ENCODE measurements at places on chromosomes 6 and 20.

GRCh38 chr20:57618764-57619050, 1.5 kb downstream of the ZBP1 start:
- DNase-seq = no peak

DNA sequence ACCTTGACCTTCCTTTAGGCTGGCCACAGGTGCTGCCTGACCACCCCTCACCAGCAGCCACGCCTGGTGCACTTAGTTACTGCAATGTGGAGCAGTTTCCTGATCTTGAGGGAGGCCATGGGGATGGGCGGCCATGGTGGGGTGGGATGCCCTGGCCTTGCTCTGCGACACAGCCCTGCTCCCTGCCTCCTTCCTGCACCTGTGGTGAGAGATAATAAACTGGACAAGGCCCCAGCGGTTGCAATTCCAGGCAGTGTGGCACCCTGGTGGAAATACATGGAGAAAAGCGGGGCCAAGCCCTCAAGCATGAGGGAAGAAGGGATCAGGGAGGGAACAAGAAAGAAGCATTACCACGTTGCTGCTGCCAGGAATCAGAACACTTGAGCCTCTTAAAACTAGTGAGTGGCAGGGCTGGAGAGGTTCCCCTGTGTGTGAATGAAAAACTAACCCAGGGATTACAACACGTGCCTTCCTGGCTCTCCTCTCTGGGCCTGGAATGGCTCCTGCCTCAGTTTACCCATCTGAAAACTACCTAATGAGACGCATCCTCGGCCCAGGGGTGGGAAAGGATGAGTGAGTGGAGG, 213.2 kb downstream of the LY86 start:
- DNase-seq = no peak

DNA sequence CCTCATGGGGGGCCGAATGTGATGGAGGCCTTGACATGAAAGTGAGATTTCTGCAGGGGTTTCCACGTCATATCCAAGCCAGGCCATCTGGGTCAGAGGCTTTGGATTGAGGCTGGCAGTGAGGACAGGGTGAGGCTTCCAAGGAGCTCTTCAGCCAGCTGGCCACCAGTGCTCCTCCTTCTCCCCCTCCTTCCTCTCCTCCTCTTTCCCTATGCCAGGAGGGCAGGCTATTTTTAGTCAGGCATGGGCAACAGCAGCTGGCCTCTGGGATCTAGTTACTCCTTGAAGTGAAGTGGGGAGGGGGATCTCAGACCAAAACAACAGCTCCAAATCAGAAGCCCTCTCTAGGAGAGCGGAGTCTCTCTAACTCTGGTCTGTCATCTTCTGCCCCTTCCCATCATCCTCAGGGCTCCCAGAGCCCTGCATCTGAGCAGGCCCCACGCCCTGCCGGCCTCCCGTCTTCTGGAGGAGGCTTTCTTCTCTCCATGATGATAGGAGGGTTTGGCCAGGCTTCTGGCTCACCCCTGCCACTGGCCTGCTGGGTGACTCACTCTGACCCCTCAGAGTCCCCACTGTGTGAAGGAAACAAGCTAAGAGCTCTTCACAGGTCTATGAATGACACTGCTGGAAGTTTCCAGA, 612 bp downstream of the TNNC2 start:
- DNase-seq = no peak

DNA sequence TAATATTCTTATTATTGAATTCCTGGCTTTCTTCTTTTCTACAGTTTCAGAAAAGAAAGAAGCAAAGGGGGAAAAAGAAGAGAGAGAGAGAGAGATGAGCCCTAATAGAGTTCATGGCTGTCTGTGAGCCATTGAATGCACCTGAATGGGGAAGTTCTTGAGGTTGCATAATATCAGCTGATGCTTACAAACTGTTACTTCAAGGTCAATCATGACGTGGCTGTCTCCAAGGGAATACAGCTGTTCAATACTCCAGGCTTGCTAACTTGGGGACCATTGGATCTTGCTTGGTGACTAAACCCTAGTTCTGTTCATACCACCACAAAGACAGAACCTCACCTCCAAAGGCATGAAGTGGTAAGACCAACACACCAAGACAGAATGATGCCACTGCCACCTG, 180.4 kb downstream of the ADGRG6 start:
- DNase-seq = no peak

GRCh38 chr6:49841424-49841823, 24.9 kb downstream of the CRISP1 start:
- DNase-seq = no peak

GRCh38 chr6:118813775-118814174, 80.2 kb upstream of the ASF1A start:
- no peak for DNase-seq

DNA sequence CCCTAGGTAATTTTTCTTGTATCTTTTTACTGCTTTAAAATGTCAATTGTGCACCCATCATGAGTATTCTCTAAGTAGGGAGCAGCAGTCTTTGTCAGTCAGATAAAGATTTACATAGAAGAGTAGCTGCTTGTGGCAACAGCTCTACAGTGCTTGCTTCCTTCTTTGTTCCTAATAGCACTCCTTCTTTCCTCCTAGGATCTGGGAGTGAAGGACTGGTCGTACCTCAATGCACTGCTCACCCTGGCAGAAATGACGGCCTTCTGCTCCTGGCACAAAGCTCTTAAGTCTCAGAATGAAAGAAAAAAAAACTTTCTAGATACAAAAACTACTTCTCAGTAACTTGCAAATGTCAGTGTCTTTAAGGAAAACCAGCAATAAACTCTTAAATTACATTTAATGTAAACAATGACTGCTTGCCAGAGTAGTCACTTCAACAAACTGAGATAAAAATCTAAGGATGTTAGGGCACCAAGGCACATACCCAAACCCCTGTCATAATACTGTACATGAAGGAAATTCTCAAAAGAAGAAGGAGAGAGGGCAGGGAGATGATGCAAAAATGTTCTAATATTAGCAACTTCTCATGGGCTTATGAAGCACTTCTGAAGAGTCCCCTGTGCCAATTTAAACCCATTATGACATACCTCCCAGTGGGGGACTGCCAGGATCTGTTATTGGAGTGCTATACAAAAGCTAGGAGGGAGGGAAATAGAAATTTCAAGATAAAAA, 34.0 kb downstream of the NCOA6 start:
- no peak for DNase-seq

DNA sequence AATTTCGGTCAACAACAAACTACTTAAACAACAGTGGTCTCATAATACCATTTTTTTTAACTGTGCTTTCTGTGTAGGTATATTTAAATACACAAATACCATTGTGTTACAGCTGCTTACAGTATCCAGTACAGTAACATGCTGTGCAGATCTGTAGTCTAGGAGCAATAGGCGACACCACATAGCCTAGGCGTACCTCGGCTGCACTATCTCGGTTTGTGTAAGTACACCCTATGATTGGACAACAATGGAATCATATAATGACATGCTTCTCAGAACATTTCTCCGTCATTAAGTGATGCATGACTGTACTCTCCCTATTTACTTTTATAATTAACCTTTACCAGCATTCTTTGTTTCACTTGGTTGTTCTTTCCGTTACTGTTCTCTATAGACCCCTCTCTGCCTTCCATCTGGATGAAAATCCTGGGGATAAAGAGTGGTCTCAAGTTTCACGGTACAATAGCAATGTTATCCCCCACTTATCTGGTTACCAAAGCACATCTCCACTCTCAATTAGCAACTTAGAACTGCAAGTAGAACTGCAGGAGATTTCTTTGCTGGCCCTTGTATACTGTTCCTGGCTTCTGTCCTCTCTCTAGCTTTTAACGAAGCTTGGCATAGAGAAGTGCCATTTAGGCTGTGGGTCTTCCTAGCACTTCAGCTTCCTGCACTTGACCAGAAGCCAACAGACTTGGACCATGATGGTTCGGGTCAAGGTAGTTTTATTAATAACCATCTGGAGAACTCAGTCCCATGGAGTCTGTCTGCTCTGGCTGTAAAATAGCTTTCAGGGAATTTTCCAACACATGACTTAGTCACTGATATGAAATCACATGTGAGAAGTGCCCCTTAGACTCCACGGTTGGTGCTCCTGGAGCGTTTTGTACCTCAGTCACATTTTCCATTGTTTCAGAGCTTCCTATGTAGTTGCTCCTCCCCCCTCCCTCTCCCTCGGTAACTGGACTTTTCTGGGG, 80.4 kb upstream of the POPDC3 start:
- DNase-seq = no peak

GRCh38 chr20:22305381-22305780, 279.0 kb downstream of the FOXA2 start:
- DNase-seq = no peak

DNA sequence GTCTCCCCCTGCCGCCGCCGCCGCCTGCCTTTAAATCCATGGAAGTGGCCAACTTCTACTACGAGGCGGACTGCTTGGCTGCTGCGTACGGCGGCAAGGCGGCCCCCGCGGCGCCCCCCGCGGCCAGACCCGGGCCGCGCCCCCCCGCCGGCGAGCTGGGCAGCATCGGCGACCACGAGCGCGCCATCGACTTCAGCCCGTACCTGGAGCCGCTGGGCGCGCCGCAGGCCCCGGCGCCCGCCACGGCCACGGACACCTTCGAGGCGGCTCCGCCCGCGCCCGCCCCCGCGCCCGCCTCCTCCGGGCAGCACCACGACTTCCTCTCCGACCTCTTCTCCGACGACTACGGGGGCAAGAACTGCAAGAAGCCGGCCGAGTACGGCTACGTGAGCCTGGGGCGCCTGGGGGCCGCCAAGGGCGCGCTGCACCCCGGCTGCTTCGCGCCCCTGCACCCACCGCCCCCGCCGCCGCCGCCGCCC, 474 bp downstream of the CEBPB start:
- DNase-seq = no peak

DNA sequence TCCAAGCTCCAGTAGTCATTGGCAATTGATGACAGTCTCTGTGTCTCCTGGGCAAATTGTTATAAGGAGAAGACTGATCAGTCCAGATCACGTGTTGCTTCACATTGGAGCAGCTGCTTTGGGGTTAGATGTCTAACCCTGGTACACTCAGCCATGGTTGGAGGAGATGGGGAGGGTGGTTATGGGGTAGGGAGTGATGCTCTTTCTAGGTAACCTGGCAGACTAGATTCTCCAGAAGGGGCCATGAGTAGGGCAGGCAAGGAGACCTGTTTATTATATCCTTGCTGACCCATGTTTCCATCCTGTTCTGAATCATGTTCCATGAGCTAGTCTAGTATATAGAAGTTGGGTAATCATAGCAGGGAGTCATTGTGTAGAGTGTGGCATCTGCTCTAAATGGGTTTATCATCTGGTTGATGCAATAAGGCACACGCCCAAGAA, 50.8 kb upstream of the BACH2 start:
- no peak for DNase-seq

GRCh38 chr6:45495429-45496084, 117.8 kb upstream of the SUPT3H start:
- DNase-seq = no peak

GRCh38 chr20:21557241-21558020, 43.6 kb upstream of the NKX2-2 start:
- no peak for DNase-seq

- DNase-seq = no peak
Measured at GRCh38 chr6:14799928-14800327, 445.9 kb upstream of the JARID2 start.

DNA sequence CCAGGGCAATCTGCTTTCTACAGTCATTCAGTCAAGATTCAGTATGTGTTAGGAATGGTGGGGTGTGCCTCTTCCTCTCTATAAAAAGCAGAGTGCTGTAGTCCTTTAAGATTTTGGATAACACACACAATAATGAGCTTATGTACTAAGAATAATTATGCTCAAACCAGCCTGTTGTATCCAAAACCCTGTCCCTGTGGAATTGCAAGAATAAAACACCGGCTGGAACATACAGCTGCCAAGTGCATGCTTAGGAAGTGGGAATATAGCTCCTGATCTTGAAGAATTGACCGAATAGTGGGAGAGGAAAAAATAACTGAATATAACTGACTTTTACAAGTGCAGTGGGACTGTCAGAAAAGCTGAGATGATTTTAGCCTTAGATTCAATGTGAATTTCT, 979 bp upstream of the MOCS1 start:
- DNase-seq = no peak

GRCh38 chr6:5308066-5308465, 46.8 kb downstream of the FARS2 start:
- DNase-seq = no peak

DNA sequence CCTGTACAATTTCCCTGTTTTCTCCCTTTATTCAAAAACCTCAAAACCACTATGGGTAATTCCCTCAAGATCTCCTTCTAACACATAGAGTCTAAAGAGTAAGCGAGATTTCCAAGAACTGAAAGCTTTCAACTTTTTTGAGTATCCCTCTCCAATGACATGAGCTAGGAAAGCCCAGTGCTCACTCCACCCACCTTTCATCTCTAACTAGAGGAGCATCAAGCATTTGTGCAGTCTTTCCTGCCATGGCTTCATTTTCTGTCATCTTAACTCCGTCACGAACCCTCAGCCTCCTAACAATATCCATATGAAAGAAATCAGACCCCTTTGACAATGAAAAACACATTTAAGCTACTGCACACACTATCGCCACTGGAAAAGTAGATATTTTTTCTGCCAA, 91.9 kb upstream of the SUPT3H start:
- DNase-seq = no peak

DNA sequence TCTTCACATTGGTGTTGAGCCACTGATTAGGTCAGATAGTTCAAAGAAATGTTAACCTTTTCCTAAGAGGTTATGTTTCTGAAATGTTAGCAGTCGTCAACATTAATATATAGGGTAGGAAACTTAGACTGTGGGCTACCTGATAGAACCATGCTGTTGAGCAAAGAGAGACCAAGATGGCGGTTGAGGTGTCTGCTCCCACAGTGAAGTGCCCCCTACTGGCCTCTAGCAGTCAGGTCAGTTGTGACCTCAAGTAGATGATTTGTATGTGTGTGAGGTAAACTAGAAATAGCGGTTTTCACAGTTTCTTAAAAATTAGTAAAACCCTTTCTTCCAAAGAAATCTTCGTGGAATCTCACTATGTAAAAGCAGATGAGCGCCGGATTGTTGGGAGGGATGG, 40.3 kb downstream of the MTHFD1L start:
- DNase-seq = no peak

- DNase-seq = no peak
Measured at GRCh38 chr6:138659998-138660397, 113.6 kb upstream of the CCDC28A start.

DNA sequence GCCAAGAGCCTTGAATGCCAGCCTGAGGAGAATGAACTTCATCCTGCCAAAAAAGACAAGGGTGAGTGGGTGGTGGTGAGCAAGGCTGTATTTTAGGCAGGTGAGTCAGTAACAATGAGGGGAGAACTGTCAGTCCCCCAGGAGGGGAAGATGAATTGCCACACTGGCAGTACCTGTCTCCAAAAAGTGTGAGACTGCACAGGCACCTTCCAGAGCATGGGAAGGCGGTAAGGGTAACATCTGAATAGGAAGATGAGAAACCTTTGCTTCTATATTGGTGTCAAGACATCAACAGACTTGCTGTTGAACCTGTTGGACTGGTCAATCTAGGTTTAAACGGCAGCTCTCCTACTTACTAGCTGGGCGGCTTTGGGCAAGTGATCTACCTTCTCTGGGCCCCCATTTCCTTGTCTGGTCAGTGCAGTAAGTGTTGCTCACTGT, 30.9 kb downstream of the STK35 start:
- no peak for DNase-seq

Data from omental fat pad (tissue), 4 donors.